ENCODE measurements at places on chromosomes 5 and 9. TPM values are rescaled to one million over a fixed set of nuclear protein-coding genes. Genes with fewer than 3 reads are reported as not detected.
A peak's percentile ranks its signal among the peaks of the same experiment; 100 is the strongest.

The MELK gene
- total RNA-seq, result 51.4 TPM

- H3K27me3 ChIP-seq, result no peaks in the 10 kb centered on the region
- no peak overlapping the region for H3K4me3 ChIP-seq
- H3K4me1 ChIP-seq, result peaks cover 19% of the 10 kb centered on the region
- no peak for DNase-seq
- H3K36me3 ChIP-seq, result no peaks in the 10 kb centered on the region
Observed at GRCh38 chr9:128940946-128941755, 6.3 kb downstream of the DOLK start.

The GPR150 gene
- total RNA-seq, result 1.1 TPM

The ADAMTSL2 gene
- total RNA-seq, result 0.07 TPM

DNA sequence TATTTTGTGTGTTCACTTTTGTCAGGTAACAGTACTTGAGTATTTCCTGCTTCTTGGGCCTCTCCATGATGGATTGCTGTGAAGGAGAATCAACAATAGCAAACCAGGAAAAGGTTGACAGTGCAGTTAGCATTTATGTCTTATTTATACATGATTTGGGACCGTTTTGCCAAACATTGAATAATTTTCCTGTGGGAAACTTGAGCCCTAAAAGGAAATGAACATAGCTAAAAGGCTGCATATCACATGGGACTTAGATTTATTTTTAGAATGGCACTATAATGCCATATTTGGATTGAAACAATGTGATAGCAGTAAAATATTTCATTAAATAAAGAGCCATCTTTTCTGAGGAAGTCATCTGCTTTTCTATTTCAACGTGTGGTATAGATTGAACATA is 15.3 kb downstream of the GPR21 start:
- DNase-seq, result no peak
- no peak overlapping the region for H3K27ac ChIP-seq
- H3K4me3 ChIP-seq, result no peak overlapping the region

DNA sequence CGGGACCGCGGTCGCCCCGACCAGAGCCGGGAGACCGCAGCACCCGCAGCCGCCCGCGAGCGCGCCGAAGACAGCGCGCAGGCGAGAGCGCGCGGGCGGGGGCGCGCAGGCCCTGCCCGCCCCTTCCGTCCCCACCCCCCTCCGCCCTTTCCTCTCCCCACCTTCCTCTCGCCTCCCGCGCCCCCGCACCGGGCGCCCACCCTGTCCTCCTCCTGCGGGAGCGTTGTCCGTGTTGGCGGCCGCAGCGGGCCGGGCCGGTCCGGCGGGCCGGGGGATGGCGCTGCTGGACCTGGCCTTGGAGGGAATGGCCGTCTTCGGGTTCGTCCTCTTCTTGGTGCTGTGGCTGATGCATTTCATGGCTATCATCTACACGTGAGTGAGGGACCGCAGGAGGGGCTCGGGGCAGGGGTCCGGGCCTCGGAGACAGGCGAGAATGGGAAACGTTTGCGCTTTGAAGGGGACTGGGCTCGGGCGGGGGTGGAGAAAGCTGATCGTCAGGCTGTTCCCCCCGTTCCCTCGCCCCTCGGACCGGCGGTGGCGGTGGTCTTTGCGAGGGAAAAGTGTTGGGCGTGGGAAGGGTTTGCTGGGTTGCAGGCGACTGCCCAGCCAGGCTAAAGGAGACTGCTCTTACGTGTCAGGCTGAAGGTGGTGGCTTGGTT is 457 bp downstream of the UGCG start:
- no peaks in the 10 kb centered on the region for H3K36me3 ChIP-seq

GRCh38 chr5:43045236-43045635 is 5.1 kb upstream of the ANXA2R start:
- H3K27ac ChIP-seq, result no peak overlapping the region
- H3K36me3 ChIP-seq, result no peaks in the 10 kb centered on the region
- DNase-seq, result no peak
- peaks cover 59% of the 10 kb centered on the region for H3K4me1 ChIP-seq
- no peaks in the 10 kb centered on the region for H3K27me3 ChIP-seq

GRCh38 chr5:109246841-109247592 is 162.8 kb downstream of the PJA2 start:
- H3K4me1 ChIP-seq, result peaks cover 16% of the 10 kb centered on the region
- peaks cover 36% of the 10 kb centered on the region for H3K27me3 ChIP-seq
- H3K27ac ChIP-seq, result no peak overlapping the region
- H3K4me3 ChIP-seq, result no peak overlapping the region
- no peak for DNase-seq

- H3K27me3 ChIP-seq, result no peaks in the 10 kb centered on the region
- H3K4me3 ChIP-seq, result no peak overlapping the region
- H3K27ac ChIP-seq, result peak overlapping the region; percentile 15
- peaks cover 81% of the 10 kb centered on the region for H3K4me1 ChIP-seq
- no peak for DNase-seq
- peaks cover 22% of the 10 kb centered on the region for H3K36me3 ChIP-seq
Observed at GRCh38 chr5:172999372-172999973, 15.9 kb downstream of the ATP6V0E1 start.

Measured in activated T-cell treated with anti-CD3 and anti-CD28 coated beads, Interleukin-2, amount 50 U/mL, for 72 hours (primary cell).